ENCODE measurements at places on chromosomes 7 and 10.

DNA sequence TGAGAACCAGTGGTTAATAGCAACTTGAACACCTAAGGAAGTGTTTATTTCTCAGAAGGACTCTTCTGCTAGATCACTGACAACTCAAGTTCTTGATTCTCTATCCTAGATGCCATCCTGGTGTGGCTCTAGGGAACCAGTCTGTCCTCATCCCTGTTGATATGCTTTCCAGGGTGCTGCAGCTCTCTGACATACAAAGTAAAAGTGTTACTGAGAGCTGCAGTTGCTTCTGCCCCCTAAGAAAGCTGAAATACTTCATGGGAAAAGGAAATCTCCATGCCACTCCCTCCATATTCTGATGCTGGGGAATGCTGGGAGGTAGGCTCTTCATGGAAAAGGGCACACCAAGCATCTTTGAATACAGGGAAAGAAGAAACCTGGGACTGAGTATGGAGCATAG is 168.1 kb downstream of the KLF6 start:
- no peak for DNase-seq

GRCh38 chr7:135349746-135350145 is 116.1 kb downstream of the STRA8 start:
- DNase-seq: no peak

GRCh38 chr10:91610444-91610843 is 22.4 kb downstream of the PPP1R3C start:
- no peak for DNase-seq

GRCh38 chr10:119395280-119396007 is 147.1 kb downstream of the RGS10 start:
- DNase-seq: no peak

DNA sequence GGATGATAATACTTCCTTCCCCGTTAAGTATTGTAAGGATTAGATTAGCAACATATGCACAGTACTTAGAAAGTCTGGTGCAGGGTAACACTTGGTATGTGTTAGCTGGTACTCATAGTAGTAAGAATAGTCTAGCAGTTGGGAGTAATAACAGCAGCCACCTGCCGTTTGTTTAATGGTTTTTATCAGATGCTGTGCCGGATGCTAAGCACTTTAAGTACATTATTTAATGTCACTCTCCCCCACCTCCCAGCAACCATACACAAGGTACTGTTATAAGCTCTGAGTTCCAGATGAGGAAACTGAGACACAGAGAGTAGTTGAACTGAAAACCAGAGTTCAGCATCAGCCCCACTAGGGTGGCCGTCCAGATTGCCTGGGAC is 60.1 kb downstream of the ZMIZ1 start:
- no peak for DNase-seq

- DNase-seq: no peak
These were observed 289.3 kb upstream of the PODXL start for GRCh38 chr7:131845573-131846314.

GRCh38 chr7:128037081-128037480 is 5.8 kb upstream of the LRRC4 start:
- no peak for DNase-seq

- DNase-seq: no peak
These were observed 181.6 kb downstream of the PHTF2 start for GRCh38 chr7:77980087-77980713.

GRCh38 chr7:1850976-1851571 is 181.0 kb downstream of the ELFN1 start:
- no peak for DNase-seq

DNA sequence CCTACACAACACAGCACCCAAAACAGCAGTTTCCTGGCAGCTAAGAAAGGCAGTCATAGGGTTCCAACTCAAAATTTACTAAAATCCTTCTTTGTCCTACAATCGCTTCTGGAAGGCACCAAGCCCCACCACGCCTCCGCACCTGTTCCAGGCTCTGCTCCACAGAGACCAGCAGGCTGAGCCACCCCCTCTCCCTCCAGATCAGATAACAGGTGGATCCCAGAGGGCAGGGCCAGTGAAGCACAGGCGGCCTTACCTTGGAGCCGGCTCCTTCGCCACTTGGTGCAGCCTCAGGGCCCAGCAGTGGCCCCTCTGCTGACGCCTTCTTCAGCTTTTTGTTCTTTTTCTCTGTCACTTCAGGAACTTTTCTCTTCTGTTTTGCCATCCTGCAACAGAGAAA is 33.0 kb downstream of the ZFAND2A start:
- no peak for DNase-seq

Measured in stimulated activated CD4-positive, alpha-beta T cell treated with anti-CD3 and anti-CD28 coated beads, Interleukin-4, amount 100 ng/mL, for 1 hour (primary cell).